ENCODE measurements at places on chromosomes 16 and 17.

GRCh38 chr17:37359682-37360188, 16.1 kb upstream of the C17orf78 start:
- DNase-seq, result no peak

- no peak for DNase-seq
These were observed 35.8 kb downstream of the PLCG2 start for GRCh38 chr16:81814751-81815428.

GRCh38 chr16:57723170-57723569, 12.4 kb upstream of the KATNB1 start:
- DNase-seq, result no peak

DNA sequence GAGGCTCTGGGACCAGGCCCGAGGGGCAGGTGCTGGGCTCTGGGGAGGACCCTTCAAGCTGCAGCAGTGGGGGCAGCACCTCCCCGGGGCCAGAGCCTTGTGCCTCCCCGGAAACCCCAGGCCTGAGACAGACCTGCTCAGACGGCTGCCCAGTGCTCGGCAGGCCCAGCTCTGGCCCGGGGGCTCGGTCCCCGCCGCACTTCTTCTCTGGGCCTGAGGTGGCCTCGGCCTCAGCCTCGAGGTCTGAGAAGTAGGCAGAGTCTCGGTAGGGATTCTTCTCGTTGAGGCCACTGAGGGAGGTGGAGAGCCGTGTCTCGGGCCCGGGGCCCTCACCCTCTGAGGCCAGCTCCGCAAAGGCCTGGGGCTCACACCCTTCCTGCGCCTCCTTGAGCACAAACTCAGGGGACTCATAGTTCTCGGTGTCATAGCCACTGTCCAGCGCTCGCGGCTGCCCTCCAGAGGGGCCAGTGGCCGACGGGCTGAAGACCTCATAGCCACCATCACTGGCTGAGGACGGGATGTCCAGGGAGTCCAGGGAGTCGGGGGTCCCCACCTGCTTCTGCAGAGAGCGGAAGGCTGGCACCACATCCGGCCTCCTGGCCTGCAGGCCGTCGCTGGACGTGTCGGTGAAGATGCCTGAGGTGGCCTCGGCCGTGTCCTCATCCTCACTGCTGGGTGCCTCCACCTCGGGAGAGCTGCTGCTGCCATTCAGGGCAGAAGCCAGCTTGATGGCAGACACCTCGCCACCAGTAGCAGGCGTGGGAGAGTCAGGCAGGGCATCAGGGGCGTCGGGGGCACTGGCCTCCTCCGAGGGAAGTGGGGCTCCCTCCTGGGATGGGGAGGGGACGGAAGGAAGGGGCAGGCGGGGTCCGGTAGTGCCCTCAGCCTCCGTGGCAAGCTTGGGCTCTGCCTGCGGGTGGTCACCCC, 44.3 kb upstream of the PVALEF start:
- DNase-seq, result no peak

- peak; percentile 64 for DNase-seq
These were observed 20.1 kb downstream of the RAB40B start for GRCh38 chr17:82678265-82678891.

- peak; percentile 57 for DNase-seq
These were observed 2.6 kb downstream of the SNX20 start for GRCh38 chr16:50678531-50678930.

GRCh38 chr17:40224718-40225550, 5.8 kb downstream of the WIPF2 start:
- no peak for DNase-seq

GRCh38 chr17:68036304-68037147, 991 bp downstream of the KPNA2 start:
- peak; percentile 10 for DNase-seq

DNA sequence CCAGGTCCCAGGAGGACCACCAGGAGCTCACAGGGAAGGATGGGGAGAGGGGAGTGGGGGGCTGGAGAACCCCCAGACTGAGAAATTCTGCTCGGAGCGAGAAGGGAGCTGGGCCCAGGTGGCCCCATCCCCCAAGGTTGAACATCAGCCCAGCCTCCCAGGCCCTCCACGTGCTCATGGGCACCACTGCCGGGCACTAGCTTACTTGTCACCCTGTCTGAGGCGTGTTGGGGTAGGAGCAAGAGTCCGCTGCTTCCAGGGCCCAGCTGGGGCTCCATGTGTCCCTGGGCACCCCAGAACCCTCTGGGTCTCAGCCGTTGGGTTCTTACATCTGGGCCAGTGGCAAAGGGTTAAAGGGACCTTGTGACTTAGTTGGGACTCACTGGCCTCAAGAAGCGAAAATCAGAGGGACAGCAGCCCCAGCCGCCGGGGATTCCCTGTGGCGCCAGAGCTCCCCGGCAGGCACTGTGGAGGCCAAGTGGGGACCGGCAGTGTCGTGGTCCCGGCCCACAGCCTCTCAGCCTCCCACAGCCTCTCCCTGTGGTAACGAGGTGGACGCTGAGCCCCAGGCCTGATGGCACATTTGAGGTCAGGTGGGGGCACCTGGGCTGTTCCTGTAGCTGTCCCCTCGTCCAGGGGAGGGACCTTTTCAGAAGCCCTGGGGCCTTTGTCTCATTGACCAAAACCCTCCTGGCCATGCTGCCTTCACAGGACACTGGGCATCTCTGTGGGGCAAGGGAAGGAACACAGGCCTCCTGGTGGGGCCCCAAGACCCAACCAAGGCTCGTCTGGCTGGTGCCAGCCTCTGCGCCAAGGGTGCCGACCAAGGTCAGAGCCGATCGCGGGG, 33.7 kb upstream of the CDH15 start:
- DNase-seq, result no peak

DNA sequence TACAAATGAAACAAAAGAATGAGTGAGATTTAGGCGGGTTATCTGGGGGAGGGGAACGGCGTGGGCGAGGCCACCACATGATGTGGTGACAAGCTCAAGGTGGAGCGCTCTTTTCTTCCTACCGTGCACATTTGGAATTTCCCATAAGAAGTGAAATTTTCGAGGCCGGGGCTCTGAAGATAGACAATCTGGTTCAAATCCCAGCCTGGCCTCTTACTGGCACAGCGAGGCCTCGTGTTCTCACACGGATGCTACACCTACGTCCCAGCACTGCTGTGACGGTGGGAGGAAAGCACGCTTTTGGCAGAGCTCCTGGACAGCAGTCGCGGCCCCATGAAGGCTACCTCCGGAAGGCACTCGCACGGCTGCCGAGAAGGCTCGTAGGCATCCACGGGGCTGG, 25.2 kb downstream of the ZDHHC7 start:
- DNase-seq, result no peak

DNA sequence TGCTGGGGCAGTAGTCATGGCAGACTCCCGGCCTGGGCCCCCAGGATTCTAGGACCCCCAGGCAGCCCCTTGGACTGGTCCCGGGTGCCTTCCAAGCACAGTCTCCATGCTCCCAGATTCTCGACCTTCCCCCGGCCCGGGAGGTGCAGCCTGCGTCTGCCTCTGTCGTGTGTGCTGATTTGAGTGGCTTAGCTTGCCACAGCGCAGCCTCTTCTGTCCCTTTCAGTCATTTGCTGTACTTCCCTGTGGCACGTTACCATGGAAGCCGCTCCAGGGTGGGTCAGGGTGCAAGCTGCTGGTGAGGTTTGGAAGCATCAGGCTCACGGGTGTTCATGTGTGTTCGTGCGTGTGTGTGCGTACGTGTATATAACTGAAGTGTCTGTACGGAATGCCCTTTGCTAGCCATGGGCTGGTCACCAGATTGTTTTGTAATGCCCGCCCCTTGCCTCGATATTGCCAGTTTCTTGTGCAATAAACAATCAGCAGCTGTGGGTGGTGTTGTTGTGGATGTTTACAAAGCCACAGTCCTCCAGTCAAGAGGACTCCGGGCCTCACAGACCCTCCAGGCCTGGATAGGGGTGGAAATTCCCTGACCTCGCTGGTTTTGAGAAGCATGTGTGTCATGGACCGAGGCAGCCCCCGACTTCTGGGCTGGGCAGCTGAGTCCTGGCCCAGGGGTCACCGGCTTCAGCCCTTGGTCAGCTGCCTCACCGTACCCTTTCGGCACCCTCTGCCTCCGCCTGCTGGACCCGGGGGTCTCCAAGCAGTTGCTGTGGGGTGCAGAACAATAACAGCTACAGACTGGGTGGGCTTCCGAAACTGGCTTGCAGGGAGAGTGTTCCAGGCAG, 9.7 kb upstream of the CLEC18A start:
- DNase-seq, result no peak

- peak; percentile 44 for DNase-seq
These were observed 127.3 kb downstream of the NLK start for GRCh38 chr17:28169621-28170349.

DNA sequence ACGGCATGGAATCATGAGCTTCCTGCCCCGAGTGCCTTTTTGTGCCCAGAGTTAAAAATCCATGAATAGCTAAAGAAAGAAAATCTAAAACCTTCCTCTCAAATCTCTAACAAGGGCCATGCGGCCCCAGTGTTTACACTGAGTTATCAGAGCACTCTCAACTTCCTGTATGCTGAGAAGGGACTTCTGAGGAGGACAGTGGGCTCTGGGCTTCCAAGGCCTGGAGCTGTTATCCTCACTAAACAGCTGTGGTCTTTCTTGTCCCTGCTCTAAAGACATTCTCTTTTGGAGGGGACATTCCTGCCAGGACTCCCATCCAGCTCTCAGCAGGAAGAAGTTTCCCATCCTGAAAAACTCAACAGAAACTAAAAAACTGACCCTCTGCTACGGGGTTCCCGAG, 135.6 kb downstream of the AATF start:
- DNase-seq, result no peak

DNA sequence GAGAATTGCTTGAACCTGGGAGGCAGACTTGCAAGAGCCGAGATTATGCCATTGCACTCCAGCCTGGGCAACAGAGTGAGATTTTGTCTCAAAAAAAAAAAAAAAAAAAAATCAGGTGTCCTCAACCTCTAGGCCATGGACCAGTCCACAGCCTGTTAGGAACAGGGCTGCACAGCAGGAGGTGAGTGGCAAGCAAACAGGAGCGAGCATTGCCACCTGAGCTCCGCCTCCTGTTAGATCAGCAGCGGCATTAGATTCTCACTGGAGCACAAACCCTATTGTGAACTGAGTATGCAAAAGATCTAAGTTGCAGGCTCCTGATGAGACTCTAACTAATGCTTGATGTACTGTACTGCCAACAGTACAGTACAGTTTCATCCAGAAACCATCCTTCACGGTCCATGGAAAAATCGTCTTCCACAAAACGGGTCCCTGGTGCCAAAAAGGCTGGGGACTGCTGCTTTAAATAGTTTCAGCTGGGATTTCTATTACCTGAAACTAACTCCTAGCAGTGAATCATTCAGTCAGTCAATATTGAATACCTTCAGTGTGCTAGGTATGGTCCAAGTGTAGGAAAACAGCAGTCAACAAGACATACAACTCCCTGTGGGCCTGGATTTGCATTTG, 56.3 kb upstream of the DHX40 start:
- no peak for DNase-seq

DNA sequence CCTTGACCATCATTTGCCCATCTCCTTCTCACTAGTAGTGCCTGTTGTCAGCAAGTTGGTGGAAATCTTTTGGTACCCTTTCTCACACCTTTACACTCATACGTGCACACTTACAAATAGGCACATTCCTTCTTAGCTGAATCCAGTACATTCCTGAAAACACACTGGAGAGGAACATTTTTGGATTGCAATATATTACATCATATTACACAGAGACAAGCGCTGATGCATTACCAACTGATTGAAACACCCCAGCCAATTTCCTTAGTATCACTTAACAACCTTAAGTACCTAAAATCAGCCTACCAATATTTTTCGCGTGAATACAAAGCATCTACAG, 64.1 kb downstream of the PLCG2 start:
- DNase-seq, result no peak

DNA sequence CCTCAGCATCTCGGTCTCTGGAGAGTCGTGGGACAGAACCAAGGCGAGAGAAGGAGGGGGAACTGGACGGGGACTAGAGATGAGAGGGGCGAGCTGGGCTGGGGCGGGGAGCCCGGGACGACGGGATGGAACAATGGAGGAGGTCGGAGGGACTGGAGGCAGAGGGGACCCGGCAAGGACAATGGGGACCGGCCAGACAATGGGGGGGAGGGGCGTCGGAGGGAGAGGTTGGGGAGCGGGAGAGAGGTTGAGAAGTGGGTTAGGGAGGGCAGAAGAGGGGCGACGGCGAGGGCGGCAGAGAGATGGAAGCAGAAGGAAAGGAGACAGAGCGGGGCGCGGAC, 719 bp downstream of the NGFR start:
- DNase-seq, result no peak

GRCh38 chr16:10851512-10851911, 25.5 kb upstream of the CIITA start:
- DNase-seq, result no peak

- DNase-seq, result no peak
These were observed 39.4 kb downstream of the HEATR6 start for GRCh38 chr17:60039114-60039846.

- DNase-seq, result no peak
These were observed 306.3 kb upstream of the HSBP1 start for GRCh38 chr16:83501481-83501880.

All from MV-4-11 (cell line).